ENCODE measurements at places on chromosomes 2 and 18.

- DNase-seq: no peak
These were observed 40.7 kb downstream of the TRAPPC12 start for GRCh38 chr2:3420076-3420768.

- DNase-seq: no peak
These were observed 73.1 kb upstream of the IL1R1 start for GRCh38 chr2:102069311-102069974.

- DNase-seq: no peak
These were observed 493.3 kb downstream of the CMPK2 start for GRCh38 chr2:6372317-6372901.

DNA sequence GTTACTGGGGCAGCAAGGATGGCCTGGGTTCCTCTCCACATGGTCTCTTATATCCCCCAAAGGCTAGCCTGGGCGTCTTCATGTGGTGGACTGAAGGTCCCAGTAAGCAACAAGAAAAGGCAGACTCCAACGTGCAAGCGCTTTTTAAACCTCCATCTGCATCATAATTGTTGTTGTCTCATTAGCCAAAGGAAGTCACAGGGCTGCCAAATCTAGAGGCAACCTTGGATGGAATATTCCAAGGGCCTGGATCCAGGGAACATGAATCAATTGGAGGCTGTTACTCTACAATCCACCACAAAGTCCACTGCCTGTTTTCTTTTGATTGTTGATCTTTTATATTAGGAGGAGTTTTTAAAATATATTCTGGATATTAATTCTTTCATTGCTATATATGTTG lies 118.8 kb downstream of the SH3RF3 start:
- DNase-seq: no peak

GRCh38 chr18:59263661-59264060 lies 9.6 kb downstream of the RAX start:
- no peak for DNase-seq

DNA sequence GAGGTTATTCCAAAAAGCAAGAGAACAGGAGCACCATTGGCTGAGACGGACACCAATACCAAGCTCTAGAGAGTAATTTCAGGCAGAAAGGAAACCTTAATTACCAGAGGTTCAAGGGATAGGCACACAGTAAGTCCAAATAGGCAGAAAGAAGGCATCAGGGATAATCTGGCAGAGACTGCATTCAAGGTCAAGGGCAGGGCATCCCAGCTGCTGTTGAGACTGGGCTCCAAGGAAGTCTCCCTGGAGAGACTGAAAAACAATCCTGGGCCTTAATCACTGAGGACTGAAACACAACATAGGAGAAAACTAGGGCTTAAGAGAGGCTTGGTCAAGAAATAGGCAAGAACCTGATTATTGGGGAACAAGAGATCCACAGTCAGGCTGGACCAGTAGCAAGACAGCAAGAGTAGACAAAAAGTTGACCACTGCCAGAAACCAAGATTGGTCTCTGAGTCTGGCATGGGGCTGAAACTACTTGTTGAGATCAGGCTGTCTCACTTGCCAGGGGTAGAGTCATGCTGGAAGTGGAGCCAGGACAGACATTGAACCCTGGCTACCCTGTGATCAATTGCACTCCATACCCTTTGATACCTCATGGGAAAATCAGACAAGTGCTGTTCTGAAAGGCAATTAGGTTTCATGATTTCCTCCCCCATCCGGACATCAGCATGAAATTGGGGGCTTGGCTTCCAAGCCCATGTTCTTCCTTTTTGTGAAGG lies 193.2 kb upstream of the TNP1 start:
- no peak for DNase-seq

- no peak for DNase-seq
These were observed 82.5 kb downstream of the TNFRSF11A start for GRCh38 chr18:62407660-62408059.

DNA sequence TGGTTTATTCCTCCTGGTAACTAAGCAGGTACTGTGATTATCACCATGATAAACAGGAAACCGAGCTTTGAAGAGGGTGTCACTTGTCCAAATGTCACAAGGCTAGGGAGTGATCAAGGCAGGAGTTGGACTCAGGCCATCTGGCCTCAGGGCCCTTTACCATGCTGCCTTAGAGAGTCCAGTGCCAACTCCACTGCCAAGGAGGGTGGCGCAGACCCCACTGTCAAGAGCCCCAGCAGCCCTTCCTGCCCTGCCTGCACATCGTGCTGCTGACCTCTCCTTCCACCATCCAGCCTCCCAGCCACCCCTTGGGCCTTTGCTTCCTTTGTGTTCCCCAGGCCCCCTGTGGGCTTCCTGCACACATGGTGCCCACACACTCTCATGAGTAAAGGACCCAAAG lies 48.3 kb downstream of the TNS1 start:
- no peak for DNase-seq

DNA sequence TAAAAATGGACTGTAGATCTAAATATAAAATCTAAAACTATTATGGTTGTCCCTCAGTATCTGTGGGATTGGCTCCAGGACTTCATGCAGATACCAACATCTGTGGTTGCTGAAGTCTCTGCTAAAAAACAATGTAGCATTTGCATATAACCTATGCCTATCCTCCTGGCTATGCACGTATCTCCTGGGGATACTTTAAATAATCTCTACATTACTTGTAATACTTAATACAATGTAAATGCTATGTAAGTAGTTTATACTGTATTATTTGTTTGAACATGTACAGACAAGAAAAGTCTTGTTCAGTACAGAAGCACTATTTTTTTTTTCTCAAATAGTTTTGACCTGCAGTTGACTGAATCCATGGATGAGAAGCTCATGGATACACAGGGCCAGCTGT lies 134.9 kb downstream of the ZAP70 start:
- DNase-seq: peak; percentile 66

- DNase-seq: no peak
These were observed 436.4 kb downstream of the RNF144A start for GRCh38 chr2:7353571-7353970.

DNA sequence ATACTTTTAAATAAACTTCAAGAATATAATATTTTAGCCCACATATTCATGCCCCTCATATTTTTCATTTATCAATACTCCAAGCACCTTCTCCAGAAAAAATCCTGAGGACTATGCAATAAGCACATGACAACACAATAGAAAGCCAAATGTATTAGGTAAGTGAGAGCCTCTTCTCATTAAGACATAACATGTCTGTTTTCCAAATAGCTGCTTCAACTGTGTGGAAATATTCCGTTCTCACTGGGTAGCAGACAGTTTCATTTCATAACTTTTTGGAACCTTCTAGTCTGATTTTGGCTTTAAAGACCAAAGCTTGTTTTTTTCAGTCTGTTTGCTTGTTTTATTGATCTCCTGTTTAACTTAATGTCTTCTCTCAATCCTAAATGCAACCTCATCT lies 137.8 kb downstream of the PIK3C3 start:
- DNase-seq: no peak

DNA sequence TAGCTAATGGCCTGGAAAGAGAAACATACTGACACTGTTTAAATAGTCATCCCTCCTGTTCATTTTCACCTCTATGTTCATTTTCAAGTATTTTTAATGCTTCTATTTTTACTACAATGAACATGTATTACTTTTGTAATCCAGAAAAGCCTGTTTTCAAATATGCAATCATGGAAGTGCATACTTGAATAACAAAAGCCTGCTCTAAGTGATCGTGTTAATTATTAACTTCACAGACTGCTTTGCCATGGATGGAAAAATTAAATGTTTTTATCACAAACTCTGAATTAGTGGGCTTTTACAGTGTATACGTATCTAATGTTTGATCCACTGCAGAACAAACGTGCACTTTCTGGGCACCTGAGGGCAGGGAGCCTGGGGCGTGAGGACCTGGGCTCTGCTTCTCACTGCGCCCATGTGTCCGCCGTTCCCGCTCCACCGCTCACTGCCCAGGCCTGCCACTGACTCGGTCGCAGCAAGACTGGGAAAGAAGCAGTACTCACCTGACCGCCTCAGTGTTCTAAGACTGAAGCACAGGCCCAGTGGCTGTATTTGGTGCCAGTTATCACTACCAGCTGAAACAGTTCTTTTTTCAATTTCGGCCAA lies 80.6 kb downstream of the UXS1 start:
- DNase-seq: peak; percentile 17

- no peak for DNase-seq
These were observed 55.4 kb downstream of the EPAS1 start for GRCh38 chr2:46352621-46353020.

DNA sequence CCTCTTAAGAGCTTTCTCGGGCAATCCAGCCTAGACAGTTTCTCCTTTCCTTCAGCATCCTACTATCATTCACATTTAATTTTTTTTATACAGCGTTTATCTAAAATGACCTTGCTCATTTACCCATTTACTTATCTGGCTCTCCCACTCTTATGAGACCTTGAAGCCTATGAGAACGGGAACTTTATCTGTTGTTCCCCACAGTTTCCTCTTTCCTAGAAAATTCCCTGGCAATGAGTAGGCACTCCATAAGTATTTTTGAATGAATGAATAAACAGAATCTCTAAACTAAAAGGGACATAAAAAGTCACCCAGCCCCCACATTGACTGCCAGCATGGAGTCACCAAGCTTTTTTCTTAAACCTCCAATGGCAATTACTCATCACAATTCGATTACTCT lies 353.2 kb downstream of the METTL4 start:
- DNase-seq: no peak

DNA sequence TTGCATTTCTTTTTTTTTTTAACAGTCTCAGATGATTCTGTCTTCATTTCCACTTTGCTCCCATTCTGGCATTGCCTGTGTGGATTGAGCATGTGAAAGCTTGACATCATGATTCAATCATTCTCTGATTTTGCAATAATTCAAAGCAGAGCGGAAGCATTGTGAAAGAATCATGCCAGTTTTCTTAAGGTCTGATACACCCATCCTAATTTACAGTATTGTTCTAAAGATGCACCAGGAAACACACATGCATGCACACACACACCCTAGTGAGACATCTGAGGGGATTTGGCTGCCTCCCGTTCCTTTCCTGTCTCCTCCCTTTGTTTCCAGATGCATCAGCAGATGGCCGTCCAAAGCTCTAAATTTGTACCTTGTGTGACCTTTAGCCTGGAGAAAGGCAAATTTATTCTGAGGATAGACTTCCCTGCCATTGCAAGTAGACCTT lies 97.3 kb downstream of the FMNL2 start:
- no peak for DNase-seq

GRCh38 chr2:70519453-70519852 lies 34.2 kb downstream of the TGFA start:
- DNase-seq: no peak

- DNase-seq: no peak
These were observed 94.6 kb downstream of the MC4R start for GRCh38 chr18:60277855-60278480.

Measured in NCI-H526 (cell line).